CD4-positive, alpha-beta T cell treated with Interleukin-6 at 100 ng/mL for 8 hours (primary cell): ENCODE measurements at places on chromosomes 13 and 19.

DNA sequence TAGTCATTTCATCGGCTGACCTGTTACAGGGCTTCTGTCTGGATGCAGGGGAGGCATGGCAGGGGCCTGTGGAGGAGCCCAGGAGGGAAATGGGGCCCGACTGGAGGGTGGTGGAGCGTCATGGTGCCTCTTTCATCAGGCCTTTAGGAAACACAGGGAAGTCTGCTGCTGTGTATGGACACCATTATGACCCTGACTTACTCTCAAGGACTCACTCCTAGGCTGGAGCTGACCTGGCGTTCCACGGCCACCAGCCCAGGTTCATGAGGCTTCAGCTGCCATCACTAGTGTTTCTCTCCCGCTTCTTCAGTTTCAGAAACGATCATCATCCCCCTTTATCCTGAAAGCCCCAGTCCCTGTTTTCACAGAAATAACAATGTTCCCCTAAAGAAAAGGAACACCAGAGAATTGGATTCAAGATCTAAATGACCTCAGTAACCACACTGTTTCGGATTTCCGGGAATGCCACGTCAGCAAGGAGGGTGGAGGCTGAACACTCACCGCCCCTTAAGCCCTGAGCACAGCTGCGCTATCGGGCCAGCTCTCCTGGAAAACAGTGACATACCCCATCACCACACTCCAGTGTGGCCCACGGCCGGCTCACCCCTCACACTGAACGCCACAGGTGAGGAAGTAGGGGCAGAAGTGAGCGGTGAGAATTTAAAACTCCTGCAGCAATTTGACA, 67.6 kb downstream of the SOX1 start:
- DNase-seq: no peak

DNA sequence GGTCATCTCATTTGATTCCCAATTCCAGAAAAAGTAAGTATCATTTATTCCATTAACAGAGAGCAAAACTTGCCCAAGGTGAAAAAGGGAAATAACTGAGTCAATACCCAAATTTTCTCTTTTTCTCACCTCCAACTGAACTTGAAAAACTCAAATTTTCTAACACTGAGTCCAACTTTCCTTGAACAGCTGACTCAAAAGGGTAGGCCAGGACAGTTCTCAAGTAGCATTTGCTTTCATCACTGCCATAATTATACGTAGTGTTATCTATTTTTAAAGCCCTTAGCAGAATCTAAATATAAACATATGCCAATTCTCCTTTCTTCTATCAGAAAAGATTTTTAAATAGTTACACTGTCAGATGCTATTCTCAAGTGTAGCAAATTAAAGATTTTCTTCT, 3.5 kb downstream of the N4BP2L2 start:
- DNase-seq: no peak

- no peak for DNase-seq
These were observed 10.8 kb downstream of the C19orf44 start for GRCh38 chr19:16506961-16507360.

DNA sequence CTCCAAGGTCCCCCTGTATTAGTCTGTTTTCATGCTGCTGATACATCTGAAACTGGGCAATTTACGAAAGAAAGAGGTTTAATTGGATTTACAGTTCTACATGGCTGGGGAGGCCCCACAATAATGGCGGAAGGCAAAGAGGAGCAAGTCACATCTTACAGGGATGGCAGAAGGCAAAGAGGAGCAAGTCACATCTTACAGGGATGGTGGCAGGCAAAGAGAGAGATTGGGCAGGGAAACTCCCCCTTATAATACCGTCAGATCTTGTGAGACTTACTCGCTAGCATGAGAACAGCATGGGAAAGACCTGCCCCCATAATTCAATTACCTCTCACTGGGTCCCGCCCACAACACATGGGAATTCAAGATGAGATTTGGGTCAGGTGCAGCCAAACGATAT, 50.0 kb upstream of the FARP1 start:
- DNase-seq: no peak

- DNase-seq: no peak
These were observed 170.3 kb upstream of the ARGLU1 start for GRCh38 chr13:106738186-106738678.
